ENCODE measurements at places on chromosomes 5 and 9. TPM values are rescaled to one million over a fixed set of nuclear protein-coding genes. Genes with fewer than 3 reads are reported as not detected.

FBXO10 gene
- polyA plus RNA-seq = 6.1 TPM

SAXO1 gene
- 0.08 TPM for polyA plus RNA-seq

SERF1A gene
- polyA plus RNA-seq = 3.2 TPM

ITGA2 gene
- polyA plus RNA-seq = 0.30 TPM

PCDHGA1 gene
- 0.19 TPM for polyA plus RNA-seq

CNTNAP3B gene
- polyA plus RNA-seq = 2.7 TPM

SCGB3A2 gene
- not detected for polyA plus RNA-seq

TLR4 gene
- 0.68 TPM for polyA plus RNA-seq

MYMK gene
- polyA plus RNA-seq = not detected

XPA gene
- polyA plus RNA-seq = 7.9 TPM

IFNE gene
- polyA plus RNA-seq = 0.12 TPM

CEL gene
- 4,565 TPM for polyA plus RNA-seq

CHD1 gene
- polyA plus RNA-seq = 20.7 TPM

STARD4 gene
- polyA plus RNA-seq = 6.8 TPM

TMEM161B gene
- polyA plus RNA-seq = 7.3 TPM

PHYKPL gene
- polyA plus RNA-seq = 78.9 TPM

FBN2 gene
- 0.04 TPM for polyA plus RNA-seq

FBLL1 gene
- 5.4 TPM for polyA plus RNA-seq

C9orf152 gene
- 0.85 TPM for polyA plus RNA-seq

HIGD2A gene
- 109 TPM for polyA plus RNA-seq

UTP15 gene
- polyA plus RNA-seq = 4.5 TPM

SOHLH1 gene
- not detected for polyA plus RNA-seq

SLC36A2 gene
- polyA plus RNA-seq = not detected

CXXC5 gene
- polyA plus RNA-seq = 33.0 TPM

THBS4 gene
- polyA plus RNA-seq = 30.4 TPM

GADD45G gene
- 126 TPM for polyA plus RNA-seq

PCDHA2 gene
- polyA plus RNA-seq = 0.40 TPM

CCL21 gene
- 53.5 TPM for polyA plus RNA-seq

PHF24 gene
- polyA plus RNA-seq = 0.05 TPM

PCDHB11 gene
- 0.72 TPM for polyA plus RNA-seq

EPB41L4A gene
- 4.4 TPM for polyA plus RNA-seq

PCDHGB3 gene
- polyA plus RNA-seq = 0.59 TPM

PCDHGA7 gene
- 0.92 TPM for polyA plus RNA-seq

FOXD1 gene
- polyA plus RNA-seq = 0.14 TPM

NAIP gene
- 2.7 TPM for polyA plus RNA-seq

MACIR gene
- 6.8 TPM for polyA plus RNA-seq

FAM81B gene
- polyA plus RNA-seq = 0.27 TPM

LIFR gene
- polyA plus RNA-seq = 4.1 TPM

OCLN gene
- 12.9 TPM for polyA plus RNA-seq

HACD4 gene
- 0.23 TPM for polyA plus RNA-seq

SLC6A7 gene
- polyA plus RNA-seq = not detected

DNAH5 gene
- polyA plus RNA-seq = 0.84 TPM

PALM2AKAP2 gene
- polyA plus RNA-seq = 0.46 TPM

All from pancreas (tissue), 10 donors.